ENCODE measurements at places on chromosomes 4 and X.

DNA sequence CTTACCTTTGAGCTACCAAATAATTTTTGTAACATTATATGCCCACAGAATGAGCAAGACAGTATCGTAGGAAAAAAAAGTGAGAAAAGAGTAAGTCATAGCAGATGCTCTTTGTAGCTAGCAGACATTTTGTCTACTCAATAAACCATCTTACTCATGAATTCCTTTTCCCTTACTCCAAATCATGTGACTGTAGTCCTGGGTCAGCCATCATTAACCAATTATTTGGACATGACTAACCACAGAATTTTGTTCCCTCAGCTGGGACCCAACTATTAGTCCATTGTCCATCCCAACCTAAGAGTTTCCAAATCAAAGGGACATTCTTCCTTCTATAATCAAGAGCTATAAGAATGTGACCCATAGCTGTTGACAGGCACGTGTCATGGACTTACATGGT, 11.4 kb downstream of the UBE2D3 start:
- no peak for DNase-seq

- no peak for DNase-seq
Measured at GRCh38 chr4:153649572-153649991, 34.5 kb upstream of the TLR2 start.

DNA sequence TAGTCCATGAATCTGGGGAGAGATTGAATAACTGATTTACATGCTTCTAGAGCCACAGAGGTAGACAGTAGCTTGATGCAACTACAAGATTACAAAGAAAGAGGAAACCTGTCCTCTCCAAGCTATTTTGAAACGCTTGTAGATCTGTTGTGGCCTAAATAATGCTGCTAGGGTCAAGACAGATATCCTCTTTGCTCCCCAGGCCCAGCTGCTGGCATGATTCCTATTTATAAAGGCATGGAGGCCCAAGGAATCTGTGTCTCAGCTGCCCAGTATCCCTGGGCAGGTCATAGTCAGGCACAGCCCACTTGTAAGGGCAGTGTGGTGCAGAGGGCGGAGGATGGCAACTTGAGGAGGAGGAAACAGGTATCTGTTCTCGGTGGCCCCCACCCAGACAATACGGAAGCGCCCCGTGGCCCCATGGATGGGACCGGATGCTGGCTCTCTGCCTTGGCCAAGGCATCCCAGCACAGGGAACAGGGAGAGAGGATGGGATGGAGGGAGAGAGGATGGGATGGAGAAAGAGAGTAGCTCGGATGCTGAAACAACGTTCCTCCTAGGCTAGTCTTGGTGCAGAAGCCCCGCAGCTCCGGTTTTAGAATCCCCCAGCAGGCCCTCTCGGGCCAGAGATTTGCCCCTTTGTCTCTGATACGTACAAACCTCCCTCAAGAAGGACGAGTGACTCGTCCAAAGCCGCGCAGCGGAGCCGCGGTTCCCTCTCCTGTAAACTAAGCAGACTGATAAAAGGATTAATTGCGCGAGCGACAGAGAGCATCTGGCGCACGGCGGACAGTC, 767 bp upstream of the SMIM20 start:
- peak; percentile 8 for DNase-seq

- no peak for DNase-seq
Measured at GRCh38 chr4:66565801-66566200, 895.5 kb upstream of the EPHA5 start.

DNA sequence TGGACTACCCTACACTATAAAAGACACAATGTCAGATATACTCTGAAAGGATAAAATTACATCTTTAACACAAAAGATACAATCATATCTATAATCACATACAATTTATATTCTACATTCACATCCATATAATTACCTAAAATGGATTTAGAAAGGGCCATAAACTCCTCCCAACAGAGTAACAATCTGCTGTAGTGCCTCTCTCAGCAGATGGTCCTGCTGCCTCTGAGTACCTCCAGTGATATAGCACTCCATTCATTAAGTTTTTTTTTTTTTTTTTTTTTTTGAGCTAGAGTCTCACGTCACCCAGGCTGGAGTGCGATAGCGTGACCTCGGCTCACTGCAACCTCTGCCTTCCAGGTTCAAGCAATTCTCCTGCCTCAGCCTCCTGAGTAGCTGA, 7.4 kb downstream of the ANKRD37 start:
- no peak for DNase-seq

DNA sequence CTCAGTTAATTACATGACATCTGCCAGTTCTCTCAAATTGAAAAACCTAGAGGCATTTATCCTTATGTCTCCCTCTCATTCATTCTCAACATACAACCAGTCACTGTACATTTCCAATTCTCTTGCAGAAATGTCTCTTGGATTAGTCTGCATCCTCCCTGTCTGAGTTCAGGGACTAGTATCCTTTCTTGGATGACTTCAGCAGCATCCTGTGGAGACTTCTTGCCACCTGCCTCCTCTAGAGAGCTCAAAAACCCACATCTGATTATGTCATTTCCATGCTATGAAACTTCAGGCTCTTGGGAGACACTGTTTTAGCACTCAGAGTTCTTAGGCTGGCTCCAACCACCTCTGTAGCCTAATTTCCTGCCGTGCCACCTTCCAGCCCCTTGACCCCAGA, 515.1 kb upstream of the DIPK2B start:
- no peak for DNase-seq

- no peak for DNase-seq
Measured at GRCh38 chr4:183989461-183989860, 84.4 kb downstream of the STOX2 start.

DNA sequence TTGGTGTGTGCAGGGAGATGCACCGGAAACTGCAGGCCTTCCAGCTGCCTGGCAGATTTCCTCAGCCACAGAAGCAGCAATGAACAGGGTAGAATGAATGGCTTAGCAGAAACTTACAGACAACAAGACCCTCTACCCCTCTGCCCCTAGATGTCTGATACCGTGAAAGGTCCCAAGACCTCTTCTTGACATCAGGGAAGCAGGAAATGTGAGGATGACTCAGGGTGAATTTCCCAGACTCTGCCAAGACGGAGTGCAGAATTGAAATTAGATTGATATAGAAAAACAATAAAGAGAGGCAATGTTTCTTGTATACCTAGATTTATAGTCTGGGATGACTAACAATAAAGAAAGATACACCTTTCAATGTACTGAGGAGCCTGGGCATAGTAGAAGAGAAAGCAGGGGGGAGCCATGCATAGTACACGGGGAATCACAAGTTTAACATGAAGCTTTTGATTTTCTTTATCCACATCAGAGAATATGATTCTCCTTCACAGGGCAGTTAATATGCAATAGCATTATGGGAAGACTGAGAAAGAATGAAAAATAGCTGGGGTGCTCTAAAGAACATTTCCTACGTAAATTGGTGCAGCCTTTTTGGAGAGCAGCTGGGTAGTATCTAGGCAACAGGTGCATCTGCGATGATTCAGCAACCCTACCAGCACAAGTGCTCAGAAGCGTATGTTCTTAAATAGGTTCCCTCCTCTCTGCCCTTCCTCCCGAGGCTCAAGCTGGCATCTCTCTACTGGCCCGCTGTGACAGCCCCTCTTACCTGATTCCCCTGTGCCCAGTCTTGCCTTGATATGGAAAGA, 18.3 kb upstream of the CXCR3 start:
- no peak for DNase-seq

DNA sequence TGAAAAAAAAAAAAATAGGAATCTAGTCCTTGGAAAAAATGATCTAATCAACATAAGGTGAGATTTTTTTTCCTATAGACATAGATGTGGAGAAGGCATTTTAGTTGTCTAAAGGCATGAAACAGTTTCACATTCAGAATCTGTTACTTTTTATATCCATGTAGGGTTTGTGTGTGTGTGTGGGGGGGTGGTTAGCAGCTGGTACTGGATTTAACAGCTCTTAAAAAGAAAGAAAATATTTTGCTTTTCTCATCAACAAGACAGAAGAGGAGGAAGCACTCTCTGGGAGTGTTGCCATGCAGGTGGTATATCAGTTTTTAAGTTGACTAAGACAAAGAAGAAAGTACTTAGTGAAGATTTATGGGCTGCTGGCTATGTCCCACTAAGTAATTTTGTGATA, 122.3 kb downstream of the VCX3B start:
- DNase-seq: no peak

- no peak for DNase-seq
Measured at GRCh38 chr4:23733476-23733875, 156.4 kb downstream of the PPARGC1A start.

DNA sequence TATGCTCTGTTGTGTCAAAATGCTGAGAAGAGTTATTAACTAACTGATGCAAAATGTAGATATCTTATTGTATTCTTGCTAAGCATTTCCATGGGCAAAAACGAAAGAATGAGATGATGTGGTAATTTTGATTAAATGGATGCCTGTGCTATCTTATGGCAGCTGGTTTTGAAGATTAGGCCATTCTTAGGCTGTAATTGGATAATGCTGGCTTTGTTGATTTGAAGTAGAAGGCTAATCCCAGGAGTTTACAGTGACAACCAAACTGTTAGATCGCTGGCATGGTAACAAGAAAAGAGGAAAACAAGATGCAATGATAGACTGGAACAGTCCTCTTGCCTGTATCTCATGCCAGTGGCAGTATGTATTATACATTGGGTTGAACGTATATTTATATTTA, 74.1 kb upstream of the WDR44 start:
- DNase-seq: no peak

DNA sequence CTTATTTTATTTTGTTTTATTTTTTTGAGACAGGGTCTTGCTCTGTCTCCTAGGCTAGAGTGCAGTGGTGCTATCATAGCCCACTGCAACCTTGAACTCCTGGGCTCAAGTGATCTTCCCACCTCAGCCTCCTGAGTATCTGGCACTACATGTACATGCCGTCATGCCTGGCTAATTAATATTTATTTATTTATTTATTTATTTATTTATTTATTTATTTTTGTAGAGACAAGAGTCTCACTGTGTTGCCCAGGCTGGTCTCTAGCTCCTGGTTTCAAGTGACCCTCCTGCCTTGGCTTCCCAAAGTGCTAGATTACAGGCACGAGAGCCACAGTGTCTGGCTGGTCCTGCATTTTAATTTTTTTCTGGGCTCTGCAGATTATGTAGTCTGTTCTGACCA, 84.9 kb upstream of the BCOR start:
- DNase-seq: no peak

DNA sequence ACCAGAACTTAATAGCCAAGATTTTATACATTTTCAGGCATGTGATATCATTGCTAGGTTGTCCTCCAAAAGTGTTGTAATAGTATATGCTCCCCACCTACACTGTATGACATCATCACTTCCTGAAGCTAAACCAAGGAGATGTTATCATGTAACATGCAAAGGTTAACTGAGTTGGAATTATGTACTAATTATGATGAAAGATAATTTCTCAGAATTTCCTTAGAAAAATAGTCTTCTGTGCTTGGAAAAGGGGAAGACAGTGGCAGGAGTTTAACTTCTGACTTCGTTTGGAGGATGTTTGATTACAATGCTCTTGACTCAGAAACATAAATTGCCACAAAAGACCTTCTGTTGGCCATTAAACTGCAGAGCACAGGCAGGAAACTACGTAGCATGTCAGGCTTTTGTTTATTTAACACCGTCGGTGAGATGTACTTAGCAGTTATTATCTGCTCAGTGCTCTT, 83.6 kb upstream of the GUCY1A1 start:
- no peak for DNase-seq

DNA sequence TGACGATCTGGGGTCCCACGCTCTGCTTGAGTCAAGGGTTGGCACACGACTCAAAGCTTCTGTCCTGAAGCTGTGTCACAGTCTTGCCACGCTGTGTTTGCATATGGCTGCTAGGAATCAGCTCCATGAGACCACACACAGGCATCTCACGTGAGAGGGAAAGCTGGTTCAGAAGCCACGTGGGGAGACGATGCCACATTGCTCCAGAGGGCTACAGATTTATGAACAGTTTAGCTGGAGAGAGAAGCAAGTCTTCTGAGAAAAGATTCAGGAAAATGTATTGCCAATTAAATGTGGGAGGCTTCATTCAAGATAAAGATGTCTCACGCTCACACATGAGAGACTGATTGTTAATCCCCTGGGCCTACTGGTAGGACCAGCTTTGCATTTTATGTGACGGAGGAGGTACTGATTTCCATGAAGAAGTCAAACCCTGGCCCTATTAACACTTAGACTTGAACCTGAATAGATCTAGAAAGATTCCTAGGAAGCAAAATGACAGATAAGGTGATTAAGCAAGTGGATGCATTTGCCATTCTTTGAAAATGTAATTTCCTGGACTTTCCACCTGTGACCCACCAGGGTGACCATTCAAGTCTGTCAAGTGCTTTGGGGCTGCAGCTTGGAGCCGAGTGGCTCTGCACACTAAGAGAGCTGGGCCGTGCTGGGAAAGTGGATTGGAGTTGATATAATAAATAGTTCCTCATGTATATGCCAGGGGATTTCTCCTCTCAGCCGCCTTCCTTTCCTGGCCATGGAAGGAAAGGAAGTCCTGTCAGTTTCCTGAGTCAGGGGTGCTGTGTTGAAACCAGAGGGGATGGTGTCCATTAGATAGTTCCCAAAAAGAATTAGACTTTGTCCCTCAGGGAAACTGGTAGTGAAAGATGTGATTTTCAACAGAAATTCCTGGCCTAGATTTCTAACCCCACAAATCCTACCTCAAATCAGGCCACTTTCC, 29.0 kb downstream of the ENPP6 start:
- DNase-seq: no peak

GRCh38 chrX:142663330-142664095, 362.2 kb upstream of the SPANXN4 start:
- DNase-seq: no peak

DNA sequence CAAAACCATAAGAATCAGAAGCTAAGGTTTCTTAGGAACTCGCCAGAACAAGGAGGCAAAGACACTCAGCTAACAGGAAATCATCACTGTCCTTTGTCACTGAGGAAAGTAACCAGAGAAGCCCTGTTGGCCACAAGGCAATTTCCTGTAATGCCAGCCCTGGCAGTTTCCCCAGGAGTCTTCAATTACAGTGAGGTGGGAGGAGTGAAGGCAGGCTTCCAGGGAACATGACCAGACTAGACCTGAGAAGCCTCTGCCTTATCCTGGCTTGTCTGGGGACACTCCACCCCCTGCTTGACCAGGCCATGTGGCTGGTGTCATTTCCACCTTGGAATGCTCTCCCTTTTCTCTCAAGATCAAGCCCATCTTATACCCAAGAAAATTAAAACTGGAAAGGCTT, 125.3 kb downstream of the COL4A6 start:
- no peak for DNase-seq

DNA sequence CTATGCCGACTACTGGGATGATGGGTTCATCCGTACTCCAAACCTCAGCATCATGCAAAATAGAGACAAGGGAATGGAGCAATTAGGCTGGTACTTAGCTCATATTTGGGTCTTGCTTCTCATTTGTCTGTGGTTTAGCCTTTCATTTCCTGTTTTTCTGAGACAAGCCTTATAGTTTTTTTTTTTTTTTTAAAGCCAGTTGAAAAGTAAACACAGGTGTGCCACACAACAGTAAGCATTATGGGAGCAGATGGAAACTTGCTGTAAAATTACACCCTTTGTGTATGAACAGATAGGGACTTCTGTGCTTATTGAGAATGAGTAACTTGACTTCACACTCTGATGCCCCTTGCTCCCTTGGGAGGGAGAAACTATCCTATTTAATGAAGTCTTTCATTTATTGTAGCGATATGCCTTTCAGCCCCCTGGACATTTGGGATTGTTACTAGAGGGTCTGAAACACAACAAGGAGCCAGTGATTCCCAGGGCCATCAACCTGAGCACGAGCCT, 13.7 kb downstream of the RASSF6 start:
- DNase-seq: no peak

GRCh38 chrX:101564651-101565050, 14.3 kb downstream of the ARMCX1 start:
- DNase-seq: no peak
